T-cell (primary cell): ENCODE measurements at places on chromosomes 13 and 19.
A peak's percentile ranks its signal among the peaks of the same experiment; 100 is the strongest.

DNA sequence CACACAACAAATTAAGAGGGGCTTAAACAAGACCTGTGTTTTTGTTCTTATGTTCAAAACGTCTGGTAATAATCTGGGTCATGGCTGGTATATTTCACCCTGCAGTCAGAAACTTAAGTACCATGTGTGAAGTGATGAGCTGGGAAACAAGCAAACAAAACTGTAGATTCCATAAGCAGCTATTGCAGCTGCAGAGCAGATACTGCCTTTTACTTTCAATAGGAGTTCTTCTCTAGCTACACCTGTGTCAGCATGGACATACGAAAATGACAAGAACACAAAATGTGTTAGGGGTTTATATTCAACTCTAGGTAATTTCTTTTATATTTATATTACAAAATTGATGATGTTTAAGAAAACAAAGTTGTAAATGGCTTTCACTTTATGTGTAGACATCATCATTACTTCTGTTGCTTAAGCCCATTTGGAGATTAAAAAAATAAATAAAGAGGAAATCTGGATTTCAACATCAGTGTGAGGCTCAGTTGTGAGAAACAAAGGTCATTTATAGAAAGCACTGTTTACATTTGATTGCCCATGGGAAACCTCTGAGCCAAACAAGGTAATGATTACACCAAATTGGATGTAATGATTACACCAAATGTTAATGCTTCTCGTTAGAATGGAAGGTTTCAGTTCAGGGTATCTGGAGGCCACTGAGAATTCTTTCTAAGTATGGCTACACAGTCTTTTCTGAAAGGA is 451.0 kb upstream of the SLC10A2 start:
- no peaks in the 10 kb centered on the region for H3K36me3 ChIP-seq
- H3K27me3 ChIP-seq = no peaks in the 10 kb centered on the region
- H3K4me1 ChIP-seq = no peaks in the 10 kb centered on the region

DNA sequence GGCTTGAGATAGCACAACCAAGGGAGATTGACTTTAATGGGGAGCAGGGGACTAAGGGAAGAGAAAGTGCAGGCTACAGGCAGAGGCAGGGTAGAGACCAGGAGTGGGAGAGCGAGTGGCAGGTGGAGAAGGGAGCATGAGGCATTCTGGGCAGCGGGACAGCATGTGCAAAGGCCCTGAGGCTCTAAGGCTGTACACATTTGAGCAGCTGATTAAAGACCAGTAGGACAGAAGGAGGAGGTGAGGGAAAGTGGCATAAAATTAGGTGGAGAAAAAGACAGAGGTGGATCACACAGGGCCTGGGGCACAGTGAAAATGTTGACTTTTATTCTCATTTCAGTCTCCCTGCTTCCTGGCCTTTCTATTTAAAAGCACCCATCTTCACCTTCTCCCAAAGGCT is 74.4 kb downstream of the ALOX5AP start:
- no peak for DNase-seq
- no peaks in the 10 kb centered on the region for H3K27me3 ChIP-seq
- H3K4me1 ChIP-seq = no peaks in the 10 kb centered on the region
- no peak overlapping the region for H3K27ac ChIP-seq
- no peak overlapping the region for H3K4me3 ChIP-seq
- H3K36me3 ChIP-seq = no peaks in the 10 kb centered on the region

DNA sequence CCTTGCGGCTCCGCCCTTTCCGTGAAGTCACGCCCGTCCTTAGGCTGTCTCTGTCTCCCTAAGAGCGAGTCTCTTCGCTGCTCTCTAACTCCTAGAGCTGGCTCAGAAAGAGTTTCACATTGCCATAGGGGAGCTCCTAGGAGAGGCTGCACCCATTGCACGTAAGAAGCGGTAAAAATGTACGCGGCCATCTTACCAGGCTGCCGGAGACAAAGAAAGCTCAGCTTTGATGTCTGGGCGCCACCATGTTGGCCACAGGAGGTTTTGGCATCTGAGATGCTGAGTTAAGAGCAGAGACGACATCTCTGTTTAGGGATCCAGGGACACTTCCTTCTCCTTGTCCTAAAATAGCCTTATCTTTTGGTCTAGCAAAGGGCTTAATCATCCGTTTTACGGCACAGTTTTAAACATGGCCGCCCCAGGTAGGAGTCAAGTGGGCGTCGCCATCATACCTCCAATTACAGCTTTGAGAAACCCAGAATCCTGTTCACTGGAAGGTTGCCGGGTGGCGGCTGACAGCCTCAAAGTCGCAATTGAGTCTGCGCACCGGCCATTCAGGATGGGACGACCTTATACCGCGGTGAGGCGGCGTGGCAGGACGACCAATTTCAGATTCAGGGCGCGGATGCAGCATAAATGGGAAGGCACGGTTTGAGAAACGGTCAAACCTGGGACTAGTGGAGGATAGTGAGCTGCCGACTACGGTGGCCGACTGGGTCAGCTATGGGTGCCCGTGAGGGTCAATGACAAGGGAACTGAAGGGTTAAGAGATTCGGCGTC is at the start of gene ZNF793:
Gene ZNF793 (plus strand): TSS at position 553 of the 780 bp plus-strand sequence. CDS start 16,501 bp downstream, outside the sequence.
- peaks cover 3% of the 10 kb centered on the region for H3K4me1 ChIP-seq
- H3K4me3 ChIP-seq = peak within 1 kb of the TSS; percentile 64
- peak within 1 kb of the TSS; percentile 97 for H3K27ac ChIP-seq
- DNase-seq = peak; percentile 81

- H3K4me3 ChIP-seq = peak overlapping the region; percentile 46
- H3K27ac ChIP-seq = no peak overlapping the region
- peaks cover 47% of the 10 kb centered on the region for H3K4me1 ChIP-seq
- H3K27me3 ChIP-seq = no peaks in the 10 kb centered on the region
Measured at GRCh38 chr19:45882652-45883585, 3.0 kb downstream of the IRF2BP1 start.

DNA sequence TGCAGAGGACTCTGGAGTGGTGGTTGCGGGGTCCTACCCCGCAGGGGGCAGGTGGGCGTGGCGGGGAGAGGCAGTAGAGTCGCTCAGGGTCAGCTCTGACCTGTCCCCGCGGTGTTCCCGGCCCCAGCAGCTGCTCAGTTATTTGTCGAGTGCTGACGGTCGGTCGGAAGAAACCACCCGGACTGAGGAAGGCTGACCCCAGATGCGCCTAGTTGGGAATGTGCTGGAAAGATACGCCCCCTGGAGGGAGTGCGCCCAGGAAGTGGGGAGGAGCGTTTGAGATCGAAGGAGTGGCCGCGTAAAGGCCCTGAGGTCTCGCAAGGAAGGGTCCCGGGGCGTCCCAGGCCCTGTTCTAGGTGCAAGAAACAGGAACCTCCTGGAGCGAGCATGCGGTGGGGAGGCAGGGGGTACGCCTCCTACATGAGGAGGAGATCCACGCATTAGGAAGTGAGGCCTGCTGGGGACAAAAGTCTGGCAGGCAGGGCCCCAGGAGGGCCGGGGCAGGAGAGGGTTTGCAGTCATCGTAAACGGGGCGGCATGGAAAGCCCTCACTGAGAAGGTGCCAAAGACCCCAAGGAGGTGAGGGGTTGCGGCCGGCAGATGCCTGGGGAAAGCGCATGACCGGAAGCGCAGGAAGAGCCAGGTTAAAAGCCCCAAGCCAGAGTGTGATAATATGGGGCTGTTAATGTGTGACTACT is 9.2 kb downstream of the CCDC8 start:
- DNase-seq = no peak
- H3K27ac ChIP-seq = no peak overlapping the region
- peaks cover 8% of the 10 kb centered on the region for H3K27me3 ChIP-seq
- H3K36me3 ChIP-seq = no peaks in the 10 kb centered on the region
- H3K4me3 ChIP-seq = peak overlapping the region; percentile 10

GRCh38 chr13:74037762-74038161 is 96.4 kb downstream of the KLF12 start:
- H3K36me3 ChIP-seq = no peaks in the 10 kb centered on the region
- DNase-seq = no peak
- no peaks in the 10 kb centered on the region for H3K27me3 ChIP-seq
- no peak overlapping the region for H3K27ac ChIP-seq

DNA sequence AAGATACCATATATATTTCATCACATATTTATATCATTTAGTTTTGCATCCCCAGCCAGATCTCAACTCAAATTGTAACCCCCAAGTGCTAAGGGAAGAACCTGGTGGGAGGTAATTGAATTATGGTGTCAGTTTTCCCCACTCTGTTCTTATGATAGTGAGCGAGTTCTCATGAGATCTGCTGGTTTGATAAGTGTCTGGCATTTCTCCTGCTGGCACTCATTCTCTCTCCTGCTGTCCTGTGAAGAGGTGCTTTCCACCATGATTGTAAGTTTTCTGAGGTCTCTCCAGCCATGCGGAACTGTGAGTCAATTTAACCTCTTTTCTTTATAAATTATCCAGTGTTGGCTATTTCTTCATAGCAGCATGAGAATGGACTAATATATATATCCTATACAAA is 462.5 kb upstream of the SLITRK5 start:
- H3K4me3 ChIP-seq = no peak overlapping the region
- H3K27ac ChIP-seq = no peak overlapping the region
- no peak for DNase-seq
- H3K27me3 ChIP-seq = no peaks in the 10 kb centered on the region
- no peaks in the 10 kb centered on the region for H3K36me3 ChIP-seq

GRCh38 chr19:33811246-33811645 is 14.6 kb downstream of the KCTD15 start:
- no peak for DNase-seq
- no peaks in the 10 kb centered on the region for H3K36me3 ChIP-seq
- peaks cover 9% of the 10 kb centered on the region for H3K4me1 ChIP-seq
- peaks cover 6% of the 10 kb centered on the region for H3K27me3 ChIP-seq
- H3K4me3 ChIP-seq = no peak overlapping the region

GRCh38 chr13:76439546-76439945 is 446.7 kb downstream of the KCTD12 start:
- no peak overlapping the region for H3K27ac ChIP-seq
- H3K27me3 ChIP-seq = no peaks in the 10 kb centered on the region
- no peak for DNase-seq
- H3K4me3 ChIP-seq = no peak overlapping the region
- no peaks in the 10 kb centered on the region for H3K4me1 ChIP-seq

DNA sequence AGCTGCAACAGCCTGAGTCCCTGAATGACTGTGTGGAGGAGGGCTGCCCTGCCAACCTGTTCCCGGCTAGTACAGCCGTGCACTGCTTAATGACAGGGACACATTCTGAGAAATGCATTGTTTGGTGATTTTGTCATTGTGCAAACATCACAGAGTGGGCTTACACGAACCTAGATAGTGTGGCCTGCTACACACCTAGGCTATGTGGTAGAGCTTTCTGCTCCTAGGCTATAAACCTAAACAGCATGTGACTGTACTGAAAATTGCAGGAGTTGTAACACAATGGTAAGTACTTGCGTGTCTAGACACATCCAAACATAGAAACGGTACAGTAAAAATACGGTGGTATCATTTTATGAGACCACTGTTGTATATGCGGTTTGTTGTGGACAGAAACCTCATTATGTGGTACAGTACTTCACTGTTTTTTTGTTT is 35.0 kb downstream of the VASP start:
- no peaks in the 10 kb centered on the region for H3K36me3 ChIP-seq
- DNase-seq = no peak
- H3K27me3 ChIP-seq = no peaks in the 10 kb centered on the region
- H3K4me1 ChIP-seq = no peaks in the 10 kb centered on the region
- no peak overlapping the region for H3K4me3 ChIP-seq

DNA sequence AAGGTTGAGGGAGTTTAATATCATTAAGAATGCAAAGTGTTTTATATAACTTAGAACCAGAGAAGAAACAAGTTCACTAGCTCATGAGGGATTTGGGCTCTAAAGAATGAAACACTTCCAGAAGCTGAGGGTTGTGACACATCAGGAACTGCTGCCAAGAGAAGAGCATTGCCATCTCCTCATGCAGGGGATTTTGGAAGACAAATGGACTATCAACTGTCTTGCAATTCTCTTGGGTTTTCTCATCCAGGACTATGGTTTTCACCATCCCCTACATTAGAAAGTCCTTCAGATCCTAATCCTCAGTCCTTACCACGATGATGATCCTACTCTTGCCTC is 59.7 kb upstream of the KL start:
- DNase-seq = no peak
- no peaks in the 10 kb centered on the region for H3K36me3 ChIP-seq
- no peak overlapping the region for H3K4me3 ChIP-seq
- no peaks in the 10 kb centered on the region for H3K4me1 ChIP-seq
- no peak overlapping the region for H3K27ac ChIP-seq

DNA sequence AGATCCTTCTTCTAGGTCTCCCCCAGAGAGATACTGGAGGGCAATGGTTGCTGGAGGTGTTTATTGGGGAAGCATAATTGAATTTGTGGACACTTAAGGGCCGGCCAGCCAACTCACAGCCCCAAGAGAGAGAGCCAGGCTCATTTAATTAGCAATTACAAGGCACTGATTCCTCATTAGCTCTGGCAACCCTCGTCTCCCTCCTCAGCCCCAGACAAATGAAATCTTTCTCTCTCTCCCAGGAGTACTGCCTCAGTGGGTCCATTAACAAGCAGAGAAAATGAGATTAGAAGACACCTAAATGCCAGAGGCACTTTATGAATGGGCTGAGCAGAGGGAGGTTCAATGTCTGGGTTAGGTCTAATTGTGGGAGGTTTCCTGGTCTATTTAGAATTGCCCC is 19.0 kb upstream of the FEM1A start:
- H3K27ac ChIP-seq = no peak overlapping the region
- no peak for DNase-seq
- no peaks in the 10 kb centered on the region for H3K4me1 ChIP-seq
- peaks cover 40% of the 10 kb centered on the region for H3K27me3 ChIP-seq

DNA sequence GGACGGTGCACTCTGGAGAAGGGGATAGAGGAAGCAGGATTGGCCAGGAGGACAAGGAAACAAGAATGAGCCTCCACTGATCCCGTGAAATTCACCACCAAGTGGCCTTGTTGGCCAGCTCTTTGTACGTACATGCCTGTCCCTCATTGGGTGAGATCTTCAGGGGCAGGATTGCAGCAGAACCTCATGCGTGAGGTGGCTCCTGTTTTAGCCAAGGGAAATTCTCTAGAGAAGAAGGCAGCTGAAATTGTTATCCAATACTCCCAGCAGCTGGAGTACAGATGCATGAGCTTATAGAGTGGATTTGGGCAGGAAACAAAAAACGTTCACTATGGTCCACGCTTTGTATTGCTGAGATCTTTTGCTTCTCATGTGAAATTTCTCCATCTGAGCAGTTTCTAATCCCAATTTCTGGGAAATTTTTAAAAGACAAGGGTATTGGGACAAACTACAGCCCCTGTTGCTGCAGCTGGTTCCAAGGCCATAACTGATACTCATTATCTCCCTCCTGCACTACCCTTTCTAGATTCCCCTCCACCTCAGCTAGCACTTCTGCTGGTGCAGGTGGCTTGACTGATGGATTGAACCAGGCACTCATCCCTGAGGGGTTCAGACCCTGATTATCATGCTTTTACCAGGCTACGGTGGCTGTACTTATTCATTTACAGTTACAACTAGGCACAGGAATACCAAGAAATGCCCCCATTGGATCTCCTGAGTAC is 3.9 kb upstream of the RNF6 start:
- H3K27me3 ChIP-seq = no peaks in the 10 kb centered on the region
- peaks cover 8% of the 10 kb centered on the region for H3K4me1 ChIP-seq
- H3K27ac ChIP-seq = no peak overlapping the region
- no peaks in the 10 kb centered on the region for H3K36me3 ChIP-seq
- H3K4me3 ChIP-seq = no peak overlapping the region

GRCh38 chr19:1470305-1471009 is 8.6 kb downstream of the C19orf25 start:
- peaks cover 66% of the 10 kb centered on the region for H3K27me3 ChIP-seq
- DNase-seq = peak; percentile 38
- H3K36me3 ChIP-seq = peaks cover 3% of the 10 kb centered on the region
- no peak overlapping the region for H3K27ac ChIP-seq
- H3K4me3 ChIP-seq = peak overlapping the region; percentile 53

GRCh38 chr19:55546822-55547614 is 1.7 kb upstream of the SBK3 start:
- H3K4me1 ChIP-seq = no peaks in the 10 kb centered on the region
- H3K4me3 ChIP-seq = no peak overlapping the region
- H3K36me3 ChIP-seq = no peaks in the 10 kb centered on the region
- no peak for DNase-seq
